NCI-H1930 (cell line): ENCODE measurements at places on chromosomes 11 and 22.

GRCh38 chr11:62654297-62654696 is 1.2 kb upstream of the INTS5 start:
- DNase-seq = no peak

DNA sequence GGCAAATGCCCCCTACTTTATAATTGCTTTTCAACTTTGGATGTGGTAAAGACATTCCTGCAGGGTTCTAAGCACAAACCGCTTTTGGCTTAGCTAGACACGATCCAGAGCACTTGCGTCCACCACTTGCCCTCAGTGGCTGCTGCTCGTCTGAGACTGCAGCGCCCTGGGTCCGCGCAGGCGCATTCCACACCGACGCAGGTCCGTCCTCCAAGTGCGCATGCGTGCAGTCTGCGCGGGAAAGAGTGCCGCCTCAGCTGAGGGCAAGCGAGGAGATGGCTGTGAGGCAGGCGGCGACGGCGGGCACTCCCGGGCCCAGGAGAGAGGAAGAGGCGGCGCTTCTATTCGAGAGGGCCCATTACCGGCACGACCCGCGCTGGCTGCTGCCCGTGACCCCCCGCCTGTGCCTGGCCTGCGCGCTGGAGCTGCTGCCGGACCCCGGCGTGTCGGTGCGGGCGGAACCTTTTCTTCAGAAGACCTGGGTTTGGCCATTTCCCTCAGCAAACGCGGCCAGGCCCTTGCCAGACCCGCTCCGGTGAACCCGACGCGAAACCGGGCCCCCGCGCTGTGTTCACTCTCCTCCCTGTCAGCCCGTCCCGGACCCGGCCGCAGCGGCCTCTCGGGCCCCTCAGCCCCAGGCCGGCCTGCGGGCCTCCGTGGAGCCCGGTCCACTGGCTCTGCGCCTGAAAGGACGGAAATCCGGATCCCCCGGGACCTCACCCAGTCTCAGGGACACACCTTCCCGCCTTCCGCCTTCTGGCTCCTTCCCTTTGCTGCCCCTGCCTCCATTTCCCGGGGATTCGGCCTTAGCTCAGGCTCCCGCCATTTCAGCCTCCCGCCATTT is at the start of gene MEI1:
Gene MEI1, plus strand, starts transcription at position 240 of the 844 bp plus-strand sequence. Its CDS starts 36 bp downstream, at position 276.
- DNase-seq = no peak

GRCh38 chr11:131864228-131864627 is 493.8 kb downstream of the NTM start:
- no peak for DNase-seq

DNA sequence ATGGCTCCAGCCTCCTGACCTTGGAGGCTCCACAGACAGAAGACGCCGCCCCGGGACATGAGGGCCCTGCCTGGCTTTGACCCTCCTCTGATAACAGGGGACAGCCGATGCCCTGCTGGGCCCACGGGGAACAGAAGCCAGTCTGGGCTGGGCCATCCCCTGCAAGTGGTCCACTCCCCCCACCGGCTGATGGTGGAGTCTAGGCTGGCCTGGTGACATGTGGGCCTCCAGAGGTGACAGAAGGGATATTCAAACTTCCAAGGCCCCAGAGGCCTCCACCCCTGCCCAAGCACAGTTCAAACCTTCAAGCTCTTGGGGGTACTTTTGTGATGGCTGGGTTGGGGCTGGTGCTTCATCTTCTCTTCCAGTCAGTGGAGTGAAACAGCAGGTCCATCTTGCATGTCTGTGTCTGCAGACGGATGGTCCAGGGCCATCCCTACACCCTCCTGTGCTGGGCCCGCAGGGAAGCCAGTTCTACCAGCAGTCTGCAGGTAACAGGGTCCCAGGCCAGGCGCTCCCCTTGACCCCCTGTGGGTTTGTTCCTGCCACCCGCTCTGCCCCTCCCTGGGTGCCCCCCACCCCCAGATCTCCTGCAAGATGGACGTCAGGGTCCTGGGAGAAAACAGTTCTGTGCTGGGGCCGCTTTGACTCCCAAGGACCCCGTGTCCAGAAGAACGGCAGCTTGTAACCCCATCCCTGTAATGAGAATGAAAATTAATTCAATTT is 929.9 kb downstream of the BRD1 start:
- DNase-seq = no peak

GRCh38 chr22:35039625-35040024 is 26.3 kb upstream of the ISX start:
- no peak for DNase-seq

GRCh38 chr11:18615628-18616392 is 16.2 kb downstream of the MISFA start:
- no peak for DNase-seq

DNA sequence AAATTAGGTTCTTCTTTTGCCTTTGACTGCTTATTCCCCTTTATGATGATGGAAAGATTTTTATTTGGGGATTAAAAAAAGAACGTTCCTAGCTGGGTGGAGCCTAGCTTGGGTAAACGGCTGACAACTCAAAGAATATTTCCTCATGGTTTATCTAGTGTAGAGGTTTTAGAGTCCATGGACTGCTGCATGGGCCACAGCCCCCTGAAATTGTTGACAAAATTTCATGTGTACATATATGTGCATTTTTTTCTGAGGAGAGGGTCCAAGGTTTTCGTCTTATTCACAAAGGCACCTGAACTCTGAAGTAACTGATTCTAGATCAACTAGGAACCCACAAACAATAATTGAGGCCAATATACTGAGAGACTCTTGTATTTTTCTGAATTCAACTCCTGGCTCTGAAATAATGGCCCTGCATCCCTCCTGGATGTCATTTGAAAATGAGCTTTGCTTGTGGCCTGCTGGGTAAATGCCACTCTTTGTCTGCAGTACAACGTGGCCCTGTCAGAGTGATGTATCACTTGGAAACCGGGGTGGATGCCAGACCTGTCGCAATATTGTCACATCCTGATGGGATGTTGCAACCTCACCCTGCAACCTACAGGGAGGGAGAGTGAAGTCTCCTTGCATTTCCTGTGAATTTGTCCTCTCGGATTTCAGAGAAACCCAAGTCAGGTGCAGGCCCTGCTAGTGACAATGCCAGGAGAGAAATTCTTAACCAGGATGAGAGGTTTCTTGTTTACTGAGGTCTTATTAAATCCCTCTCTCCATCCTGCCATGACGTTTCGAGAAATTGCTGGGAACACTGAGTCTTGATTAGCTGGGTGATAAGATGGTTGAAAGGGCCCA is 33.8 kb downstream of the EHF start:
- peak; percentile 51 for DNase-seq

DNA sequence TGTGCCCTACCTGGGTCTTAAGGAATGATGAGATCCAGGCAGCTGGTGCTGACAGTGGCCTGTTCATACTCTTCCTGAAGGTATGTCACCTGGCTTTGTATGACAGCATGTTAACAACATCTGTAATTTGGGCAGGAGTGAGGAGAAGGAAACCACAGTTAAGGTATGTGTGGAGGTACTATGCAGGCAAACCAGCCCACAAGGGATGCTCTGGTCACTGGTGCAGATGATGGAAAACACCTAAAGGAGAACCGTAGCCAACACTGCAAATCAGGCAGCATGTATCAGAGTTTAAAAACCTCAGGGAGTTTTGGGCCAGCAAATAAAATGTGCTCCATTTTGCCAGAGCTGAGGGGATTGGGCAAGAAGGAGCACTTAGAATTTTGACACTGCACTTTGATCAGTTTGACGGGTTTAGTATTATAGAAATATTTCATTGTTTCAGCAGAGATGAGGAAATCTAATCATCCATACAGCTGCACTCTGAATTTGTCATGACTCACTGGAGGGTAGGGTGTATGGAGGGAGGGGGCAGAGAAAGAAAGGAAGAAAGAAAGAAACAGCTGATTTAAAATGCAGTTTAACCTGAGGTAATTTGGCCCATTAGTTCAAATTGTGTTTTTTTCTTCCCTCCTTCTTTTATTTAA is 260.9 kb downstream of the KIRREL3 start:
- no peak for DNase-seq

- DNase-seq = no peak
Observed at GRCh38 chr11:27464909-27465308, 7.7 kb downstream of the LGR4 start.

- DNase-seq = no peak
Observed at GRCh38 chr11:132072044-132072857, 701.8 kb downstream of the NTM start.

GRCh38 chr11:69382131-69383128 is 88.5 kb downstream of the MYEOV start:
- no peak for DNase-seq

DNA sequence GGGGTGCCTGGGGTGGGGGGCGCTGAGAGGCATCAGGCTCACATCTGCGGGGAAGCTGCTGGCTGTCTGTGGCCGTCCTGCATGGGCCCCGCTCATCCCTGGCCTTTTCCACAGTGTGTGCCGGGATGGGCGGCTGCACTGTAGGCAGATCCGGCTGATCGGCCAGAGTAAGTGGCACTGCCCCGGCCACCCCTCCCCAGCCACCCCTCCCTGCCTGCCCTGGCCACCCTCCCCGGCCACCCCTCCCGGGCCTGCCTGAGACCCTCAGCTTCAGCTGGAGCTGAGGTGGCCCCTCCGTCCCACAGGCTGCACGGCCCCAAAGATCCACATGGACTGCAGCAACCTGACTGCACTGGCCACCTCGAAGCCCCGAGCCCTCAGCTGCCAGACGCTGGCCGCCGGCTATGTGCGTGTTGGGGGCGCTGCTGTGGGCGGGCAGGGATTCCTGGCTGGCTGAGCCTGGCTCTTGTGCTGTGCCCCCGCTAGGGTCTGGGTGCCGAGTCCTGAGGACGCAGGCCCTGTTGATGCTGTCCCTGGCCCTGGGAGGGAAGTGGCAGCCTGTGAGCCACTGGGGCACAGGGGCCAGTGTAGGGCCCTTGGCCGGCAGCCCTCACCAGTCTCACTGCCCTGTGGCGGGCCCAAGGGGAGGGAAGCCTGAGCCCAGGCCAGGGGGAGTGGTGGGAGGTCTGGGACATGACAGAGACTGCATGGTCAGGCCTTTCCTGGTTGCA is 10.9 kb downstream of the MUC2 start:
- no peak for DNase-seq
